ENCODE measurements at places on chromosomes 4 and X. TPM values are rescaled to one million over a fixed set of nuclear protein-coding genes. Genes with fewer than 3 reads are reported as not detected.

Gene MAGEC1
- total RNA-seq, result not detected

Gene GLRA3
- total RNA-seq, result not detected

Gene CXCL6
- not detected for total RNA-seq

Gene AFM
- not detected for total RNA-seq

Gene DOK7
- not detected for total RNA-seq

Gene PGM2
- total RNA-seq, result 36.2 TPM

Gene LETM1
- total RNA-seq, result 64.9 TPM

Gene CHIC2
- 18.1 TPM for total RNA-seq

Gene ADH1B
- not detected for total RNA-seq

Gene SLC6A14
- total RNA-seq, result not detected

Gene ZAR1
- total RNA-seq, result not detected

Gene TBC1D19
- total RNA-seq, result 4.1 TPM

Gene RADX
- total RNA-seq, result 7.5 TPM

Gene ZDHHC9
- 7.0 TPM for total RNA-seq

Gene VCX
- not detected for total RNA-seq

Gene P2RY10
- total RNA-seq, result 75.0 TPM

Gene TRPC3
- 1.1 TPM for total RNA-seq

Gene JCHAIN
- total RNA-seq, result not detected

Gene PPEF2
- total RNA-seq, result not detected

Gene BEX1
- not detected for total RNA-seq

Gene SLC30A9
- 37.9 TPM for total RNA-seq

Gene IL3RA
- 17.4 TPM for total RNA-seq

Gene TREX2
- 2.3 TPM for total RNA-seq

Gene PAGE2B
- 0.63 TPM for total RNA-seq

Gene CDK16
- total RNA-seq, result 57.9 TPM

Gene CT45A7
- total RNA-seq, result not detected

All from T-helper 1 cell treated with Interleukin-12 subunit alpha and Interleukin-12 subunit beta and Interleukin-4 antibody, amounts not matched to agents 30 ng/mL and 1 ng/mL, for 36 hours (primary cell).